Femur (tissue), 1 donor: ENCODE measurements at places on chromosomes 2 and 18.

GRCh38 chr2:148495586-148495985 is 149.0 kb upstream of the EPC2 start:
- DNase-seq = no peak

GRCh38 chr2:163877316-163877715 is 141.5 kb upstream of the FIGN start:
- DNase-seq = no peak

DNA sequence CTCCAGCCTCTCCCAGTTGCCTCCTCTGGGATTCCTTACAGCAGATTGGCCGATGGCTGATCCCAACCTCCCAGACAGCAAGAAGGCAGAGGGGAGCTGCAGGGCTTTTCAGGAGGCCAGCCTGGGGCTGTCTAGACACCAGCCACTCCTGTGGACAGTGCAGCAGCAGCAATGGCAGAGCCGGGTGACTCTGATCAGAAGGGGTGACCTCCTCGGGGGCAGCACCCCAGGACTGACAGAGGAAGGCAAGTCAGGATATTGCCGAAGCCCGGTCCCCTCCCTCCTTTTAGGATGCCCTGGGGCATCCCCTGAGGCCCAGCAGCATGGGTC is 84.5 kb downstream of the INHBB start:
- no peak for DNase-seq

- no peak for DNase-seq
Observed at GRCh38 chr2:172763079-172763478, 27.4 kb downstream of the RAPGEF4 start.

DNA sequence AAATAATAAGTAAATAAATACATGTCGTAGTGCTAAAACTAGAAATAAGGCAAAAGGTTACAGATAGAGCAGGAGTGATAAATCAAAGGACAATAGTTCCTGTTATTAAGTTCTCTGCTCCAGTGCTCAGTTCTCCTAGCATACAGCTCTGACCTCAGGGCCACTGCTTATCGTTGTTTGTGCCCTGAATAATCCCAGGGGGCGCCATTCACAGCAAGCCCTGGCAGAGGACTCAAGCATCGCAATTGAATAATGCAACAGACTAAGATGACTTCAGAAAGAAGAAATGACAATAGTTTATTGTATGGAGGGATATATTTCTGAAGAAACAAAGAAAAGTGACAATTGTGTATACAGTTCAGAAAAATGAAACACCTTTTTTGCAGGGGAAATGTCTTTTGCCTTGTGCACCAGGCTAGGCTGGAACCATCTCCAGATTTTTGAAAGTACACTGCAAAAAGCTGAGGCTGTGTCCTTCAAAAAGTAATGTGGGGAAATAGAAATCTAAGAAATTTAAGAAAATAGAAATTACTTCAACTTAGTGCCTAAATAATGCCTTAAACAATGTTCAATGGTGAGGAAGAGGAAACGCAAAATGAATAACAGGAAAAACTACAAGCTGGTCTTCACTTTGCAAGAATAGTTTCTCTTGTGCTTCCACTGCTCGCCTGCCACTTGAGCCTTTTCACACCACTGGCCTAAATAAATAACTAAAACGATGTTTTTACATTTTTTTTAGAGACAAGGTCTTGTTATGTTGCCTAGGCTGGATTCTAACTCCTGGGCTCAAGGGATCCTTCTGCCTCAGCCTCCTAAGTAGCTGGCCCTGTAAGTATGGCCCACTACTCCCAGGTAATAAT is 19.0 kb upstream of the CCNYL1 start:
- no peak for DNase-seq

- DNase-seq = no peak
Observed at GRCh38 chr2:233459426-233459825, 105.1 kb downstream of the DGKD start.

GRCh38 chr2:31504311-31504710 is 76.4 kb downstream of the SRD5A2 start:
- no peak for DNase-seq

GRCh38 chr2:118554616-118555015 is 292.8 kb downstream of the EN1 start:
- no peak for DNase-seq

GRCh38 chr2:210551001-210551400 is 5.4 kb upstream of the CPS1 start:
- no peak for DNase-seq

GRCh38 chr2:112836695-112837117 is at the start of gene IL1B:
Gene IL1B, minus strand, starts transcription at chr2:112836779. Its CDS starts 550 bp downstream, at chr2:112836229.
- DNase-seq = no peak

DNA sequence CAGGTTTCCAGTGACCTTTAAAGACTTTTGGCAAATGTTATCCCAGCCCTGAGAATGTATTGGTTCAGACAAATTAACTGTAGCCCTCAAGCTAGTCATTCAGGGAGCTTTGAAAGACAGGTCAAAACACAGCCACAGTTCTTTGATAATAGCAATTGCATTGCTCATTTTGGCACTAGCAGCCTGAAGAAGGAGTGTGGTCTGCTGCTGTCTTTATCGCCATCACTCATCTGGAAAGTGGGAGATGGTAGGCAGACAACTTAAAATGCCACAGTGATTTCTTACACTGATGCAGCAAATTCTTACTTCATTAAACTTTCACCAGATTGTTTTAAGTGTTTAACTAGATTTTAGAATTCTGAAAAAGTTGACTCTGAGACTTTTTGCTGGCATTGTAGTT is 47.2 kb downstream of the DOK6 start:
- no peak for DNase-seq

DNA sequence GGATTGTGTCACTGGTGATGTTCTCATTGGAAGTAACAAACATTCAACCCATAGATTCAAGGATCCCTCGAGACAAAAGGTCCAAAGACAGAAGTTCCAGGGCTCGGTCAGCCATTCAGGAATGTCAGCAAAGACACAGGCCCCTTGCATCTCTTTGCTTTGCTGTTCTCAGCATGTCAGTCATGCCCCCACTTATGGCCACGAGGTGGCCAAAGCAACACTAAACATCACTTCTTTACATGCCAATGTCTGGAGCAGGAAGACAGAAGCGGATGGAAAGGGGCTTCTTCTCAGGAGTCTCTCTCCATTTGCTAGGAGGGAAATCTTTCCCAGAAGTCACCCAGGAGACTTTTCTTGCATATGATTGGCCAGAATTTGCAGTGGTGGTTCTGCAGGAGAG is 191.6 kb upstream of the SP5 start:
- no peak for DNase-seq

DNA sequence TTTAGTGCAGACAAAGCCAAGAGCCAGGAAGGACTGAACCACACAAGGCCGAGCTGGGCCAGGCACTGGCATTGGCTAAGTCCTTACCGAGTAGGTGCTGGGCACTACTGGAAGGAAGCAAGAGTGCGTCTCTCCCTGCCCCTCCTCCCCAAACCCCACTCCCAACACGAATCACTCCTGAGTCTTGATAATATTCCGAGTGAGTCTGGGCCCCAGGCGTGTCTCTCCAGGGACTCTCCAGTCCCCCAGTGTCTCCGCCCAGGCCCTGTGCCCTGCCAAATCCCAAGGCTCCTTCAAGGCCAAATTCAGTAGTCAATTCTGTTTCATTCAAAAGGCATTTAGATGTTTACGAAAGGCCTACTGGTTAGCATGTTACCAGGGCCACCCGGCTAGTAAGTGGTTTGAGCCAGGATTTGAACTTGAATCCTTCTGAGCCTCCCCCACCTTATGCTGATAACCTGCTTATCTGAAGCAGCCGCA is 82.8 kb downstream of the GLI2 start:
- no peak for DNase-seq

- no peak for DNase-seq
Observed at GRCh38 chr2:233853353-233853752, 982 bp downstream of the HJURP start.

GRCh38 chr2:138829326-138829919 is 49.2 kb upstream of the NXPH2 start:
- peak; percentile 27 for DNase-seq

DNA sequence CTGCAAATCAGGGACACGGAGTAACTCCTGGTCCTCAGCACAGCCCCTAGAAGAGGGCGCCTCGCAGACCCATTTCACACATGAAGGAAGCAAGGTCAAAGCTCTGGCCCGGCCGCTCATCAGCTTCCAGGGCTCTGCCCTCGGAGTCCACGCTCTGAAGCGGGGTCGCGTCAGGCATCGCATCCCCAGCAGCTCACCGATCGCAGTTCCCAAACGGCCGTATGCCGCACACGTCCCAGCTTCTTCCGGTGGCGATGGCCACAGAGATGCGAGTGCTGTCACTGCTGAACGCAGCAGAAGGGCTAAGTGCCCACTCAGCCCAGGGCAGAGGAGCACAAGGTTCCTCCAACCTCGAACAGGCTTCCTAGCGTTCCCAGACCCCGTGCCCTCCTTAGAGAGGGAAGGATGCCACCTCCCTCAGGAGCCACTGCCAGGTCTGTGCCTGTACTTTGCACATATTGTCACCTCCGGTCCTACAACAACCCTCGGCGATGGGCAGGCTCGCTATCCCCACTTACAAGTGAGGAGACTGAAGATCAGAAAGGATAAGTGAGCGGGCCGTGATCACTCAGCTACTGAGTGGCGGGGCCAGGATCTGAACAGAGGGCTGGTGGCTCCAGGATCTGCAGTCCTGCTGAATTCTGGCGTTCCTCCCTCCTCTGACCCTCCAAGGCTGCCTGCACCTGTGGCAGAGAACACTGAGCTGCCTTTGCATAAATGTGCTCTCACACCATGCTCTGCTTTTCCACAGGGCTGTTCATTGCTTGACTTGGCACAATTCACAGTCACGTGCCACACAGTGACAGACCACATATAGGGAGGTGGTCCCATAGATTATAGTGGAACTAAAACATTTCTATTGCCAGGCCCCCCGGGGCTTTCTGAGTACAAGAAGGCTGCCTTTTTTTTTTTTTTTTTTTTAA is 71.4 kb downstream of the COPS8 start:
- no peak for DNase-seq

GRCh38 chr2:209426432-209426831 is 2.6 kb downstream of the MAP2 start:
- no peak for DNase-seq

DNA sequence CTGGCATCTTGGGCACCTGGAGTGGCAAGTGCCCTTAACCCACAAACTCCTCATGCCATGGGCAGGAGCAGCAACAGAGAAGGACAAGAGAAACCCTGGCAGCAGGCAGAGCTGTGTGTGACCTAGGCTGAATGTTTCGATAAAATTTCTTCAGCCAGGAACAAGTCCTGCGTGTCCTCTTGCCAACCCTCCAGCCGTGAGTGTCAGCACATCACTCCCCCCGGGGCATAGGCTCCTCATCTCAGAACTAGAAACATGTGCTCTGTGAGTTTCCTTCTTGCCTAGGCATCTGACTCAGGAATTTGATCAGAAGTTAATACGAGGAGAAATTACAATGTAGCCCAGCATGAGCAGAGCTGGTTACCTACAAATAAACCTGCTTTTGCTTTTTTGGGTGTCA is 2.2 kb downstream of the ABCG8 start:
- no peak for DNase-seq

- DNase-seq = no peak
Observed at GRCh38 chr18:919078-919477, 14.4 kb downstream of the ADCYAP1 start.

GRCh38 chr18:57589161-57589560 is 2.7 kb upstream of the FECH start:
- no peak for DNase-seq

DNA sequence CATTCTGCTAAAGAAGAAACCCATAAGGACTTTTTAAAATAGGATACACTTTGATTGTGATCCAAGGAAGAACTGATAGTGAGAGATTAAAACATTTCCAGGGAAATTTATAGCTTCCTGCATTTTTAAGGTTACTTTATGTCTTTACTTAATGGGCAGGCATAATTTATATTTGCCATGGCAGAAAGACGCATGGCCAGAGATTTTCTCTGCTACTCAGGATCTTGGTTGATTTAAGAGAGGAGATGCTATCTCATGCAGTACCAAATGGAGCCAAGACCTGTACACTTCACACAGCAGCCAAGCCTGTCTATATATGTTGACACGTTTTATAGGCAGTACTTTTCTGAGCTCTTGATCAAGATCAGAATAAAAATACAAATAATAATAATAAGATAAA is 60.9 kb upstream of the NT5C1B start:
- DNase-seq = no peak

DNA sequence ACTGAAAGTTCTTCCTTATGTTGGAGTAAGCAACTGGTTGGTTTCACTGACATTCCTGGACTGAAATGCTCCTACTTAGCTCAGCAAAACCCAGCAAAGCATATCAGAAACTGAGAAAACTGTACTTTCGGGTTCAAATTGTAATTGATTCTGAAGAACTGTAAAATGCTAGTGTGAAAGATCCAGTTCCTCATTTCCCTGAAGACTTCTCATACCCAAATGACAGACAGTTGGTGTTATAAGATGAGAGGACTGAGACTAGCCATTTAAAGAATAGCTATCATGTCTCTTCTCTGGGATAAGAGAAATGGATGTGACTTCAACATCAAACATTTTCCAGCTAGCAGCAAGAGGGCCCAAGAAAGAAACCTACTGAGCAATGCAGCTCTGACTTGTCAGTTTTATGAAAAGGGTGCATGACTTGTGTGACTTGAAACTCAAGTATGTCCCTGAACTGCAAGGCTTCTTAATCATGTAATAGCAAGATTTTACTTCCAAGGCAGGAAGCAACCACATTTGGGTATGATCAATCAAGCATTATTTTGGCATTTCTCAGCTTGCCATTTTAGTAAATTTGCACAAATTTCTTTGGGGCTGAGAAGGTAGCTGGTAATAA is 420.3 kb upstream of the MMADHC start:
- DNase-seq = no peak

GRCh38 chr2:46131-46470 is 204 bp downstream of the FAM110C start:
- DNase-seq = no peak

DNA sequence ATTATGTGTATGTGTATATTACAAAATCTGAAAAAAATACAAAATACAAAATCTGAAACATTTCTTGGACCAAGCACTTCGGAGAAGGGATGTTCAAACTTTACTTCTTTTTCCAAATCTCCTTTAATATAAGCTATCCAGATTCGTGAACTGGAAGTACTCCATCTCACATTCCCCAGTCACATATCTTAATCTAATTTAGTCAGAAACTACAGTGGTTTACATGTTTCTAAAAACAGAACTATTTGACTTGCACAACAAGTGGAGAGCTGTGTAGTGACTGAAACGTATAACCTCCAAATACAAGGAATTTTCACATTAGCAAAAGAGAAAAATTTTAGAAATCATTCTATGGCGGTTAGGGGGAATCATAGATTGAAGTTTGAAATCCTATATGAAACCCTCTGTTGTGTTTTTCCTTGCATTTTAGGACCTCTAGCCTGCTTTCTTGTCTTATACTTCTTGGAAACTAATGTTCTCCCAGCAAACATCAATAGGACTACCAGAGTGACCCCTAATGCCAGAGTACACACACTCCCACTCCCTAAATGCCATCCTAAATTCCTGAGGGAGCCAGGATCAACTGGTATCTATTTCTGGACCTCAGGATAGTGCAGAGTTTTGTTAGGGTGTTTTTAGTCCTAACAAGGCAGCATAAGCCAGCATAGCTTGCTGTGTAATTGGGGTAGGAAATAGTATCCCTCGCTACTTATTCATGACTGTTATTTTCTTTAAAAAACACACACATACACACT is 30.2 kb upstream of the ROCK1 start:
- no peak for DNase-seq
